Cardiac fibroblast (primary cell): ENCODE measurements at places on chromosomes 5 and 9.

DNA sequence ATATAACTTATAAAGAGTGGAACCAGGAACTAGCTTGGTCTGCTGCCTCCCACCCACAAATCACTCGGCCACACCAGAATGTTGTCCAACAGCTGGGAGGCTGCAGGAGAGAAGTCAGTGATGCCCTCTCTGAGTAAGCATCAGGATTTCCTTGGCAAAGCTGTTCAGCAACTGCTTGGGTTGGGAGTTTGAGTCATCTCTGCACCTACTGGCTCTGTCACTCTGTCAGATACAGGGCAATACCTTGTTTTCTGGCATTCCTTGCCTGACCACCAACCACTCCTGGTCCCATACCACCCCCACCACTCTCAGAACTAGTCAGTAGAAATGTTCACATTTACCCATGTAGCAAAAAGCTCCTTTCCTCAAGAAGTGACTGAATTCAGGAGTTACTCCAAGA lies 36.8 kb upstream of the GCNT4 start:
- no peak for DNase-seq

GRCh38 chr5:56480078-56480704 lies 247.1 kb upstream of the ANKRD55 start:
- DNase-seq = peak; percentile 10

- no peak for DNase-seq
These were observed 211.7 kb downstream of the DENND1A start for GRCh38 chr9:123718188-123718587.

GRCh38 chr5:86878250-86878649 lies 260.5 kb downstream of the COX7C start:
- no peak for DNase-seq

GRCh38 chr9:116928884-116929283 lies 241.8 kb downstream of the TRIM32 start:
- no peak for DNase-seq

GRCh38 chr9:36625006-36625615 lies 52.4 kb downstream of the MELK start:
- peak; percentile 71 for DNase-seq

GRCh38 chr5:16378762-16379161 lies 86.8 kb downstream of the ZNF622 start:
- DNase-seq = no peak

DNA sequence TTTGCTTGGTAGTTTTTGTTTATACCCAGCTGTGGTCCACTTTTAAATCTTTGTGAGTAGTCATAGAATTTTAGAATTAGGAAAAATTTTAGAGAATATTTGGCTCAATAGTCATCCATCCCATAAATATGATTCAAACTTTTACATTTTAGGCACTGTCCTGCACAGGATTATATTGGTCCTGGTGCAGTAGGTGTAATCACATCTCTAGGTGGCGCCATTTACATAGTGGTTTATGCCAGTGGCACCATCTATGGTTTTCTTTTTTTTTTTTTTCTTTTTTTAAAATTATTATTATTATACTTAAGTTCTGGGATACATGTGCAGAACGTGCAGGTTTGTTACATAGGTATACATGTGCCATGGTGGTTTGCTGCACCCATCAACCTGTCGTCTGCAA lies 260.7 kb upstream of the KCNN2 start:
- DNase-seq = peak; percentile 73
